ENCODE measurements at places on chromosomes 6 and 20.

GRCh38 chr6:85372188-85372914 lies 77.5 kb upstream of the NT5E start:
- no peak for DNase-seq

DNA sequence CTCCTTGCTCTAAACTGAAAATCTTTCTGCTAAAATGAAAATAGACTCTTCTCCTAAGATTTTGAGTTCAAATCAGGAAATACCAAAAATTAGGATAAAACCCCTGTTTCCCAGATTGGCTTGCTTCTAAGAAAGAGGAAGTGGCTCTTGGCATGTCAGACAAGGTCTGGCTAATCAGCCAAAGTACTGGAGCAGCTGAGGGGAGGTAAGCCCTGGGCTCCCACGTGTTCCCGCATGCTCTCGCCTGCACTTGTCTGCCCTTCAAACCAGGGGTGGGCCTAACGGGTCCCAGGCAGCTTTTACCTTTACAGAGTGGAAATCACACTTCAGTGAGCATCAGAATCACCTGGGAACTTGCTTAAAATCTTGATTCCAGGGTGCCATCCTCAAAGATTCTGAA lies 43.2 kb upstream of the GABRR1 start:
- DNase-seq: no peak

DNA sequence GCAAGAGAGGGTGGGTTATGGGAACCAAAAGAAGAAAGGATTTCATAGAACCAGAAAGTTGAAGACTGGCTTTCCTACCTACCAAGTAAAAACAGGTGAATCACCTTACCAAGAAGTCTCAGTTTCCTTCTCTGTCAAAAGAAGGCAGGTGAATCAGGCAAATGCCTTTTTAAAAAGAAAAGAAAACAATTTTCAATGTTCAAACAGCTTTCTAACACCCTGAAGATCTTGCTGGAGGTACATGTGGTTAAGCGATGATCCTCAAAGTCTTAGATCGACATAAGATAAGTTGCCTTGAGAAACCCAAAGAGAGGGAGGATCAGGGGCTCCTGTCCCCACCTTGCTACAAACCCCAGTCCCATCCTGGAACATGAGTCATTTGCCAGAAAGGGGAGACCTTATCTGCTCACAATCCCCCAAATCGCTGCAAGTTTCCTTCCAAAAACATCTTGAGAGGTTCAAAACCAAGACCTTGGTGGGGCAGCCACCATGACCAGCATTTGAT lies 71.6 kb downstream of the NFATC2 start:
- no peak for DNase-seq

- DNase-seq: no peak
Observed at GRCh38 chr20:12012241-12013222, 94.8 kb downstream of the BTBD3 start.

DNA sequence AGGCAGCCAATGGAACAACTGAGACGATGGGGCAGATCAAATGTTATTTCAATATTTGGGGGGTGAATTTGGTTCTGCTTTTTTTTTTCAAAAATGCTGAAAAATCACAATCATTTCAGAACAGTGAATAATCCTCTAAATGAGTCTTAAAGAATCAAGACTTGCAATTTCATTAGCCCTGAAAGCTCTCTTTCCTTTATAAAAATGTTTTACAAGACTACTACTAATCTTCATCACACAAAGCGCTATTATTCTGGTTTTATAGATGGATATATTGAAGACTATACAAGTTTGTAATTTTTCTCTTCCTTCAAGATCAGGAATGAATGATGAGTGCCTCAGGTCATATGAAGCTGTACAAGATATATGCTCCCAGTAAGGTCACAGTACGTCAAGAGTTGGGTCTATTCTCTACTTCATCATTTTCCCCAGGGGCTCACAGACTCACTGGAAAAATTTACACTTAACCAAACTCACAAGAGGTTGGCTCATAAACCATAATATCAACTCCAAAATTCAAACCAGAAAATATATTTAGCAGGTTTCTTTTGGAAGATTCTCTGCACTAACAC lies 19.5 kb downstream of the RNF24 start:
- DNase-seq: no peak

GRCh38 chr6:26367114-26367513 lies 2.1 kb downstream of the BTN3A2 start:
- DNase-seq: no peak

- DNase-seq: no peak
Observed at GRCh38 chr6:4114123-4114522, 21.3 kb downstream of the ECI2 start.

DNA sequence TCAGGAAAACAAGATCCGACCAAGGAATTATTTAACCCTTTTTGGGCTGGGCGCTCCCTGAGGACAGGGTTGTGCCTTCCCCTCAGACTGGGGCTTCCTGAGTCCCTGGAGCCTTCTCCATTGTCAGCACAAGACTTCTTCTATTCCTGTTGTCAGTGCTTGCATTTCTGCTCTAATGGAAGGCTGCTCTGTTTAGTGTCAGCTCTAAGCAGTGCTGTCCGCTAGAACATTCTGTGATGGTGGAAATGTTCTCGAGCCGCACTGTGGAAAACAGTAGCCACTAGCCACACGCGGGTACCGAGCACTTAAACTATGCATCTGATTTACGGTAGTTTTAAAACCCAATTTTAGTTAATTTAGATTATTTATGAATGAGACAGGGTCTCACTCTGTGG lies 64.0 kb downstream of the VEGFA start:
- DNase-seq: no peak

DNA sequence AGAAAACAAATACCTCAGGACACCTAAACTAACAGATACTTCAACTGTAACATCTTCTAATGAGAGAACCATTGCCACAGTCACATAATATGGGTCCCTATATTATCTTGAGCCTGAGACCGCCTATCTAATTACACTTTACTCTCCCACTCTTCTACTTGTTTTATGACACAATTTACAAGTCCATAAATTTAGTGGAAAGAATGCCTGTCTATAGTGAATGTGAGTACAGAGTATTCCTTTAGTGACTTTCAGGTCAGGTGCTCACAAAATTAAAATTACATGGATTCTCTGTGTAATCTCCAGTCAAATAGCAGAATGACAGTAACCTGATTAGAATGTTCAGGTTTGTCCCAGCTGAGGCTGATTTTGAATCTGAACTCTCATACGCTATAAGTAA lies 624.1 kb downstream of the PKHD1 start:
- DNase-seq: no peak
